ENCODE measurements at places on chromosomes 4 and X.
A peak's percentile ranks its signal among the peaks of the same experiment; 100 is the strongest.

GRCh38 chrX:19198473-19198872, 76.2 kb upstream of the ADGRG2 start:
- DNase-seq = no peak

DNA sequence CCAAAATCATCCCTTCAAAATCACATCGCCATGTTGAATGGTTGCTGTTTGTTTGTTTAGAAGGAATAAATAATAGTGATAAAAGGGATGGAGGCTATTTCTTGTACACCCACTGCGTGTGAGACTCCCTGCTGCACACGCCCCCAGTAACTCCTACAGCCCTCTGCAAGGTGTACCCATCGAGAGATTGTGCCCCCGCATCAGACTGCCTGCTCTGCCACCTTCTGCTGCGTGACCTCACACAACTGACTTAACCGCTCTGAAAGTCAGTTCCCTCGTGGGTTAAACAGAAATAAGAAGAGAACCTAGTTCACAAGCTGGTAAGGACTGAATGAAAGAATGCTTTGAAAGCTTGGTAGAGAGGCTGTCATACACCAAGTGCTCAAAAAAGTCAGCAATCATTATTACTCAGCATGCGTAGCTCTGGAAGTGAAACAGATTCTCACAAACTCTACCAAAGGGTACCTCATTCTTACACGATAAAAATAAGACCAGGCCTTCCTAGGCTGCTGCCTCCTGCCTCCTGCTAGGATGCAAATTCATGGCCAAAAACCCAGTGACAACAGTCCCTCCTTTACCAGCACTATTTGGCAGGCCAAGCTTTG, 147.1 kb downstream of the CPEB2 start:
- no peak for DNase-seq

GRCh38 chrX:74371425-74372222, 49.7 kb upstream of the SLC16A2 start:
- no peak for DNase-seq

DNA sequence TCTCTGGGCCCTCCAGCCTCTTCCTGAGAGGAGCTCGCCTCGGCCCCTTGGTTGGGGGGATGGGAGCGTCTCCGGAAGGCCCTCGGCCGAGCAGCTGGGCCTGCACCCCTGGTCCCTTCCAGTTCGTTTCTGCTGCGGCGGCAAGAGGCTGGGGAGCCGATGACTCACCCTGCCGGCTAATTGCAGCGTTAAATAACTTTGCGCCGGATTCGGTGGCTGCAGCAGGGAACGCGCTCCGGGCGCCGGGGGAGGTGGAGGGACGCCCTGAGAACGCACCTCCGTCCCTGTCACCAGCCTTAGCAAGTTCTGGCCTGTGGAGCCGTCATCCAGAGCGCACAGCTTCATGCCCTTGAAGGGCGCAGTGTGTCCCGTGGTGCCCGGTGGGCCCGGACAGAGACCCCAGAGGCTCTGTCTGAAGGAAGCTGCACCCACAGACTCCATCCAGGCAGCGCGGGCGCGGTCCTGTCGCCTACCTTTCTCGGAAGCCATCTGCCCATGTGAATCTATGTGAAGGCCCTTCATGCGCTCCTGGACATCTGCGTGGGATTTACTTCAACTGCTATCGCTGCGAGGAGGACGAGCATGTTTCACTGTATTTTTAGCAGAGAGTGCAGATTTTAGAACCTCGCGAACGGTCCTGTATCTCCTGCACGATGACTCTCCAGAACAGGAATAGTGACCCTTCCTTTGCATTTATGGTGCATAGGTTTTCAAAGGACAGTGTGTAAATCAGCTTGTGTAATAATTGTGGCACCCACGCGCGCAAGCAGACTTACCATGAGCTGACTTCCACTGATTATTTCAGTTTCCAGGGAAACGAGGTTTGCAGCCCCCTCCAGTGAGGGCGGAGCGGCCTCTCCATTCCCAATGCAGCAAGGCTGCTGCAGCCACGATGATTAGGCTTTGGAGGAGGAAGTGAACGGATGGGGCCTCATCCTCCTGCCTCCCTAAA, 1.7 kb upstream of the TMEM271 start:
- peak; percentile 23 for DNase-seq

GRCh38 chr4:100100985-100101384, 89.3 kb downstream of the DDIT4L start:
- DNase-seq = no peak

- DNase-seq = no peak
Observed at GRCh38 chr4:14934704-14935390, 67.4 kb upstream of the CPEB2 start.

DNA sequence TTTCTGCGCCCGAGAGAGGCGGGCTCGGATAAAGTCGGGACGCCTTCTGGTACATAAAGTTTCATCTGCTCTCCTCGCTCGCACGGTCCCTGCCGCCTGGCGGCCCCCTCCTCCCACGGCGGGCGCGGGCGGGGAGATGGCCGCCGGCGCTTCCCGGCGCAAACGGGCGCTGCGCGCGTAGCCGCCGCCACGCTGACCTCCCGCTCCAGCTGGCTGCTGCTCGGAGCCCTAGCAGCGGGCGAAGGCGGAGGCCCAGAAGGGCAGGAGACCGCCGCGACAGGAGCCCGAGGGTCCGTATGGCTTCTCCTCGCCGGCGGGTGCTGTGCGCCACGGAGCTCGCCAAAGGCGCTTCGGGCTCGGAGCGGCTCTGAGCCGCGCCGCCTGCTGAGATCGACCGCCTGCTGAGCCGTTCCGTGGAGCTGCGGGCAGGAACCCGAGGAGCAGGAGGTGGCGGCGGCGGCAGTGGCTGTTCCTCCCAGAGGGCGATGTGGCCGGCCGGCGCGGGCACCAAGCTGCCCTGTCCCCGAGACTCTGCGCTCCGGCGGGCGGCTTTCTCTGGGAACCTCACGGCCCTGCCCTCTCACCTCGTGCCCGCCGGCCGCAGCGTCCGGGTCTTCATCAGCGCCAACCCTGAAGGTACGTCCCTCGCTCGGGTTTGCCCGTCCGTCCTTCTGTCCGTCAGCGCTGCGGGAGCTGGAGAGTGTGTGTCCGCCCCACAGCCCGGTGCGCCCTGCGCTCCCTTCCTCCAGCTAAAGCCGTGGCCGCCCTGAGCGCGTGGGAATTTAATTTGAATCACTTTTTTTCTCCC, at the start of gene NWD2:
Gene NWD2, plus strand, starts transcription at position 161 of the 808 bp plus-strand sequence. Its CDS starts 325 bp downstream, at position 486.
- DNase-seq = no peak

GRCh38 chrX:78931814-78932213, 13.4 kb upstream of the P2RY10 start:
- no peak for DNase-seq

DNA sequence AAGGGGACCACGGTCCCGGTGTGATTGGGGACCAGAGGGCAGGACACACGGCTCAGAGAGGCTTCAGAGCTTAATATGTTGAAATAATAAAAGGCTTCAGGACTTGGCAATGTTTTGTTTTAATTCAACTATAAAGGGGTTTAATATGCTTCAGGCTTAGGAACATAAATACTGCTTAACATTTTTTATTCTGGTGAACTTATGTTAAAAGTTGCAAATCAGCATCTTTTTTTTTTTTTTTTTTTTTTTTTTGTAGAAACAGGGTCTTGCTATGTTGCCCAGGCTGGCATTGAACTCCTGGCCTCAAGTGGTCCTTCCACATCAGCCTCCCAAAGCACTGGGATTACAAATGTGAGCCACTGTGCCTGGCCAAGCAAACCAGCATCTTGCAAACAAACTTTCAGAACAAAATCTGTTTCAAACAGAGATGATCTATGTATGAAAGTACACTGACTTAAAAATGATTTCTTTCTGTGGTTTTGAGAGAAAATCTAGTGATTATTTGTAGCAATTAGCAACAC, 37.7 kb downstream of the RHOH start:
- DNase-seq = no peak

DNA sequence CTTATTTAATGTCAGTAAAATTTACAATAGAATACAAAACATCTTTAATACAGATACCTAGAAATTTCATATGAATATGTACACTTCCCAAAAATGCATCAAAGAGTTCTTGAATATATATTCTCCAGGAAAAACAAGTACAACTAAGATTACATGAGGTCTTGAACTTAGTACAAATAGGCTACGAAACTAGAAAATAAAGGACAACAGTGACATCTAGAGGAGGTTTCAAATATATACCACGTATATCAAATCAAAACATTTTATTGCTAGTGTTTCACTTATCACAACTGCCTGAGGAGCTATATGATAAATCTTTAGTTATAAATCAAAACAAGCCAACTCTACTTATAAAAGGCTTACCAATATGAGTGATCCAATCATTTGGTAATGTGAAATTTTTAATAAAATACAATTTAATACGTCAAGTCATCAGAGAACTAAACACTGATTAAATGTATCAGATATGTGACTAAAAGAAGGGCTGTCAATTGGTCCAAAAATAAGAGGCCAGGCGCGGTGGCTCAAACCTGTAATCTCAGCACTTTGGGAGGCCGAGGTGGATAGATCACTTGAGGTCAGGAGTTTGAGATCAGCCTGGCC, 36.6 kb downstream of the ANAPC10 start:
- DNase-seq = peak; percentile 46

- DNase-seq = no peak
Observed at GRCh38 chr4:159950707-159951106, 847.8 kb downstream of the RAPGEF2 start.

DNA sequence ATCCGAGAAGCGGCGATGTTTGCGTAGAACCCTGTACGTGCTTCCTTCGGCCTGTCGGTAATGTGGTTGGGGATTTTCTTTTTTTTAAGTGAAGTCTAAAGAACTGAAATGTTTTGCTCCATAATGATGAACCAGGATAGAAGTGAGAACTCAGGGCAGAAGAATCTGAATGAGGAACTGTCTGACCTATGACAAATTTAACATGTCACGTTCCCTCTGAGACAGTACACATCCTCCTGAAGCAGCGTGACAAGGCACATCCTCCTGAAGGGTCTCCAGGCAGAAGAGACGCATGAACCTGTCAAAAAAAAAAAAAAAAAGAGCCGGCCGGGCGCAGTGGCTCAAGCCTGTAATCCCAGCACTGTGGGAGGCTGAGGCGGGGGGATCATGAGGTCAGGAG, 6.2 kb downstream of the CSF2RA start:
- DNase-seq = no peak

DNA sequence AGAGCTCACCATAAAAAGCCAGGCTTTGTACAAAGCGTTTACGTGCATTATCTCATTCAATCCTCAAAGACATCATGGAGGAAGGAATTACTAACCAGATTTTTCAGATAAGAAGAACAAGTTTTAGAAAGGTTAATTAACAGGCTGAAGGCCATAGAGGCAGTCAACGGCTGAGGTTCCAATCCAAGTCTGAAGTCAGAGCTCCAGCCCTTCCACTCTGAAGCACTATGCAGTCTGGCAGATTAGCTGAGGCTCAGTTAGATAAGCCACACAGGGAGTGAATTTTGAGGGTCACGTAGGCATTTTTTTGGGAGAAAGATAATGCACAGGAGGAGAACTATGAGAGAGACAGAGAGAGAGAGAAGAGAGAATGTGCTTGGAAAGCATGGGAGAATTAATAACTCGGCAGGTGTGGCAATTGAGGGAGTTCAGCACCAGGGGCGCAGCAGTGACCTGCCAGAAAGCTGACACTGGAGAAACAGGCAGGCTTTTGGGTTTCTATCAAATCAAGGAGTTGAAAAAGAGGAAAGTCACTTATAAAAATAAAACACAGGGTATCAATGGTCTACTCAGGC, 116.5 kb upstream of the NAP1L5 start:
- no peak for DNase-seq

DNA sequence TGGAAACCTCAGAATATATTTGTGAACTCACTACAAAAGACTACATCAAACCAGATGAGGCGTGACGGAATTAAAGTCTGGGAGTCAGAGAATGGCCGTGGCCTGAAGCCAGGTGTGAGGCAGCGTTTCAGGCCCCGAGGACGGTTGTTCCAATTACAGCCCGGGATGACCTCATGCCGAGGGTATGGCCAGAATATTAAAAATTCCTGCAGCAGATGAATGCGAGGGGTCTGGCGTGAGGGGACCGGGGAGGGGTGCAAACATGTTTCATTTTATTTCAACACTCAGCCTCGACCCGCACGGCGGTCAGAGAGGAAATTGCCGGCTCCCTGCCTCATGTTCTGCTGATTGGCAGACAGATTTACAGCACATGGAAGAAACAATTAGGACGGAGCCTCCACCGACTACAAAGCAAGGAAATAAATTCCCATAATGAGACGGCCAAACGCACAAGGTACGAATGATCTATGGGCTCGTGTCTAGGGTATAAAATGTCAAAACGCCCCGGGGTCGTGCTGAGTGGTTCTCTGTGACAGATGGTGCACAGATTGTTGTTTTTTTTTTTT, 289.7 kb downstream of the SHOX start:
- DNase-seq = no peak

DNA sequence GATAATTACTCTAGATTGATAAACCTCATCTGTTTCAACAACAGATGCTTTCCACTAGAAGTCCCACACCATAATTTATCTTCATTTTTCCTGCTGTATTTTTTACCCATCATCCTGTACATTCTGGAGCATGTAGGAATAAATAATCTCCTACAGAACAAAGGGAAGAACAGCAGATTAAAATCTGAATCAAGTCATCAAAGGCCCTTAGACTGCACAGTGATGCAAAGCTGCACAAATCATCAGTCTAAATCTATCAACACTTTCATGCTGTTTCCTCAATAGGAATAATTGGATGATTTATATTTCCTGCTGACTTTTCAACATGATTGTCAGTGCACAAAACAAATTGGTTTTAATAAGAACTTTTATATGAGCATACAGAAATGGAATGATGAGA, 1143.9 kb downstream of the STIM2 start:
- no peak for DNase-seq

GRCh38 chr4:8380511-8381415, 59.8 kb downstream of the ACOX3 start:
- no peak for DNase-seq

DNA sequence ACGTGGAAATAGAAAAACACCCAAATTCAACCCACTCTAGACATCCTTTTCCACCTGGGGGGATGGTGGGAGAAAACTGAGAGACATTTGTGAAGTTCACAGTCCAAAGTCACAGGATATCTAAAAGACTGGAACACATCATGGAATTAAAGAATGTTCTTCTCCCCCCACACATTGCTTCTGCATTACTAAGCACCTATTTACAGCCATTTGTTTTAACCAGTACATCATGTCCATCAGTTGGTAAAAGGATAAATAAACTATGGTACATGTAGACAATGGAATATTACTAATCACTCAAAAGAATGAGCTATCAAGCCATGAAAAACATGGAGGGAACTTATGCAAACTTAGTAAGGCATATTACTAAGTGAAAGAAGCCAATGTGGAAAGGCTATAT, 185.5 kb upstream of the ANXA10 start:
- DNase-seq = no peak

- no peak for DNase-seq
Observed at GRCh38 chr4:78552389-78553042, 946 bp downstream of the ANXA3 start.

DNA sequence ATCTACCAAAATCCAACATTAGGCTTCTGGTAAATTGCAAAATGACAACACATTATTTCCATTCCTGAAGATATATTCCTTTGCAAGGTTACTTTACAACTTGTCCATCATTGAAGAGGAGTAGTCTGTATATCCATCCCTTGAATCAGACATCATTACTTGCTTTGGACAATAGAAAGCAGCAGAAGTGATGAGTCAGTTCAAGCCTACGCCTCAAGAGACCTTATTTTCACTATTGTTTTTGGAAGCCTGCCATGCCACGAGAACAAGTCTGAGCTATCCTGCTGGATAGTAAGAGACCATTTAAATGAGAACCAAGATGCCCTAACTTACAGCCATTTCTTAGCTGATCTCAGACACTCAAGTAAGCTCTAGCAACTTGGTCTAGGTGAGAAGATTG, 246.0 kb upstream of the HHIP start:
- DNase-seq = no peak

- no peak for DNase-seq
Observed at GRCh38 chr4:145886871-145887240, 51.8 kb downstream of the ZNF827 start.
